ENCODE measurements at places on chromosomes 7 and 10. TPM values are rescaled to one million over a fixed set of nuclear protein-coding genes. Genes with fewer than 3 reads are reported as not detected.

DNA sequence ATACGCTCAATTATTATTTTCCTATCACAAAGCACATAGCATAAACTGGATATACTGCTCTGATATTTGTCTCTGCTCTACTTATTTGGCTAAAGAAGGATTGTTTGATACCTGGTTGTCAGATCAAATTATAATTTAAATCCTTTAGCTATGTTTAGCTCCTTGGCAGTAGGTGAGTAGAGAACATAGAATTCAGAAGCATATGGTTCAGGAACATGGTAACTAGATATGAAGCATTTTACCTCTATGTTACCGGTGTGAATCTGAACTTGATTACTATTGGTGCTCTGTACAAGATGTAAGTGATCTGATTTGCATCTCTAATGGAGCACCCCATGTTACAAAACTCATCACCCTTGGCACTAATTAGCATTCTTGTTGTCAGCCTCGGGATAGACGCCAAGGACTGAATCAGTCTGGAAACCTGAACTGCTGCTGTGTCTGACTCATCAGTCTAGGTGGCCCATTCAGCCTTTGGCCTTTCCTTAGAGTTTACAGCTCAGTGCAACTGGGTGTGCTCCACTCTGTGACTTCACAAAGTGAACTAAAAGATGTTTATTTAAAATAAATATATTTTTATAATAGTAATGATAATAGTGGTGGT is 12.3 kb upstream of the MYPN start:
- DNase-seq: peak; percentile 45

The ELMO1 gene
- 6.5 TPM for polyA plus RNA-seq

The ZP3 gene
- 1.3 TPM for polyA plus RNA-seq

DNA sequence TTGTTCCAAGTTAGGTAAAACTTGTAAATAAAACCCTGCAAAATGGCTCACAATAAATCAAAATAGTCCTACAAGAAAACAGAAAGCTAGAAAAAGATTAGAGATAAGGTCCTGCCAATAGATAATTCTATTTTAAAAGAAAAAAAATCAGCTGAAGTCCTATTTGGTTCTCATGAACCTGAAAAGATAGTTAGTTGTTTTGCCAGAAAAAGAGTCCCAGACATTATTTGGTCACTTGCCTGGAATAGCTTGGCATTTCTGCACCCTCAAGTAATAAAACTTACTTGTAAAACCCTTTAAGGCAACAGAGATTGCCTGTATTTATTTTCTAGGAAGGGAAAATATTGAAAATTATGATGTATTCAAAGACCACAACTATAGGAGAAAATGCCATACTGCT is 47.7 kb downstream of the LRRN3 start:
- DNase-seq: no peak

GRCh38 chr10:113053881-113054280 is 103.8 kb downstream of the TCF7L2 start:
- no peak for DNase-seq

The SLC16A9 gene
- polyA plus RNA-seq: 1.2 TPM

DNA sequence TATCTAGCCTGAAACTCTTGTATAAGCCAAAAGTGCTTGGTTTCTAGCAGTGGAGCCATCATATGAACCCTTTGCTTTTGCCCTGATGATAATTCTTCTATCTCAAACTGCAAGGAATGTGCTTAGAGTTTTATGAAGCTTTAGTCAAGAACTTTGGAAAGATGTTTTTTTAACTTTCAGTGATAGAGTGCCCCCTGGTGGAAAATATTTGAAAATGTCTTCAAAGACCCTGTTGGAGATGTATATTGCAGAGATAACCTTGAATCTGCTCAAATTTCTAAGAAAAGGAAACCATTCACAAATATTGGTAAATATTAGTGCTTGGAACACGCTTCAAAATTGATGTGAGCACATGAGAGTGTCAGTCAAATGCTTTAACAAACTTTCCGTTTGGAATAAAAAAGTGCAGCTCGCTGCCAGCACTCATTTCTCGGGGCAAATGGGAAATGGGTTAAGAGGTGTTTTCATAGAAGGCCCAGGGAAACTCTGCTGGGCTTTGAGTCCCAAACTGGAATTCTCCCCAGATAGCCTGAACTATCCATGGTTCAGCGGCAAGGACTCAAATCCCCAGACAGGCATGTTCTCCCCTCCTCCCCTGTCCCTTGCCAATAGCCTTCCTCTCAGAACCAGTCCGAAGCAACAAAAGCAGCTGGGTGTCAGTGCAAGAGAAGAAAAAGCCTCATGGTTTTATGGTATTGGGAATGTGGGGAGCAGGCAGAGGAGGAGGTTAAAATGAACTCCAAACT is 129.3 kb downstream of the MYOF start:
- DNase-seq: peak; percentile 60

- DNase-seq: peak; percentile 64
Observed at GRCh38 chr10:116521424-116522290, 24.1 kb upstream of the PNLIP start.

GRCh38 chr7:66815951-66816350 is 75.4 kb downstream of the RABGEF1 start:
- no peak for DNase-seq

DNA sequence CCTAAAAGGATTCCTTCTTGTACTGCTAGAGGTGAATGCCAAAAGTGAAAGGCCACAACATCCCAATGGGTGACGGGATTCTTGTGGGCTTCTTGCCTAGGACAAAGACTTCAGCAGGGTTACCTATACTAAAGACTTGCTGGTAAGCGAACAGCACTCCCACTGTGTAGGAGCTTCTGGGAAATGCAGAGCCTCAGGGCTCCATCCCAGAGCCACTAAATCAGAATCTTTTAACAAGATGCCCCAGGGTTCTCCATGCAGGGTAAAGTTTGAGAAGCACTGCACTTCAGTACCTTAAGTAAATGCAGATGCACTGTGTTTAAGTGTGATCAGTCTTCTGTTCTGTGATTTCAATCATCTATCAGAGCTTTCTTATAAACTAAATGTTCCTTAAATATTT is 266.9 kb upstream of the KLF14 start:
- no peak for DNase-seq

The PLXDC2 gene
- polyA plus RNA-seq: 3.2 TPM

The SKIDA1 gene
- polyA plus RNA-seq: 0.06 TPM

DNA sequence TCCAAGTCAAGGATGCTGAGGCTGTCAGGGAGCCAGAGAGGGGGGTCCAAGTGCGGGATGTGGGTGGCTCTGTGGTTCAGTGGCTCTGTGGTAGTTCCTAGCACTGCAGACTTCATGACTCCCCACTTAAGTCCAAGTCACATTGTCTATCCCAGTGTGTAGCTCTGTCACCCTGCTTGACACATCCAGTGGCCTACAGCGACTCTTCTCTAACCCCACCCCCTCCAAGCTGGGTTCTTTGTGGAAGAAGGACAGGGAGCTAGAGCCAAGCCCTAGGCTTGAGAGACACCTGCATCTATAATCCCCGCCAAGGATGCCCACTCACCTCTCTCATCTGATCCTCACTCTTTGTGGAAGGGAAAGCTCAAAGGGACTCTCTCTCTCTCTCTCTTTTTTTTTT is 57.6 kb downstream of the ADCYAP1R1 start:
- no peak for DNase-seq

DNA sequence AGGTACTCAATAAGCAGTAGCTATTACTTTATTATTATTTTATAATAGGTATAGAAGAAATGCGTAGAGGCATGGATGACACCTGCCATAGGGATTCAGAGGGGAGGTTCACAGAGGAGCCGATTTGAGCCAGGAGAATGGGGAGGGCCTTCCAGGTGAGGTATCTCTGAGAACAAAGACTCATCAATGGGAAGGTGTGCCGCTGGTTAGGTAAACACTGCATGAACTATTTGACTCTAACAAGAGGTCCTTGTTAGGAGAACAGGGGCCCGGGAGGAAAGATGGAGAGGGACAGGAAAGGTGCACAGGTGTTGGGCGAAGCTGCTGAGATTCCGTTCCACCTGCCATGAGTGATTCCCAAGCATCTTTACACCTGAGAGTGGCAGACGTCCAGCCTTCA is 41.8 kb upstream of the TMEM273 start:
- DNase-seq: no peak

The DNAJB9 gene
- 12.7 TPM for polyA plus RNA-seq

The SPDYE1 gene
- not detected for polyA plus RNA-seq

GRCh38 chr7:70336536-70336935 is 738.3 kb downstream of the AUTS2 start:
- DNase-seq: no peak

DNA sequence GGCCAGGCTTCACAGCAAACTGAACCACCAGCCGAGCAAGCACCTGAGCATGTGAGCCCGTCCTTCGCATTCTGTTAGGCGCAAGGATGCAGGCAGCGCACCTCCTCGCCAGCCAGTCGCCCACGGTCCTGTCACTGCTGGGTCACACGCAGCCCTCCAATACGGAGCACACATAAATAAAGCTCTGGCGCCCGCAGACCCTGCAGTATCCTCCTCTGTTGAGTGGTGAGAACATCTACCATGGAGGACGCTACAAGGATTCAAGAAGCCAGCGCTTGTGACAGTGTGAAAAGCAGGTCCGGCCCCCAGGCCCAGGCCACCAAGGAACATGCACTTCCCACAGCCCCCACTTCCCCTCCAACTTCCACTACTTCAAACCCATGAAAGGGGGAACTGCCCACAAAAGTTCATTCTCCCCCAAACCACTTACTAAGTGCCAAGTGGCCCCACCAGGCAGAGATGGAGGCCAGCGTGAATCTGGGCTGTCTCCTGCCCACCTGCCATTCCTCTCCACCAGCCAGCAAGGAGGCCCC is 34.8 kb downstream of the VOPP1 start:
- DNase-seq: no peak

- no peak for DNase-seq
Observed at GRCh38 chr7:36521911-36522310, 132.2 kb downstream of the ANLN start.

DNA sequence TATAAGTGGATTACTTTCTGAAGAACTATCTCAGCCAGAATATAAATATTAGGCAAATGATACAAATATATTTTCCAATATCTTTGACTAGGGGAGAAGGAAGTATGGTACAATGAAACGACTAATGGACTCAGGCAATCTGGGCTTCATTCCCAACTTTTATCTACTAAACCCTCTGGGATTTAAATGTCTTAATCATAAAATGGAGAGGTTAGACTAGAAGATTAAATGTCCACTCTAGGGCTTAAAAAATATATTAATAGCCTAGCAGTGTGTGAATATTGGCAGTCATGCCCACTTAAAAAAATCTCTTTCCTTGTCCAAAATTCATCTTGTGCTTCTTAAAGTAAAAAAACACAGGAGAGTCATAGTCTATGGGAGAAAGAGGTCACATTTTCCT is 98.3 kb downstream of the CTTNBP2 start:
- DNase-seq: no peak

The CALCR gene
- not detected for polyA plus RNA-seq

The RAB19 gene
- not detected for polyA plus RNA-seq

- DNase-seq: no peak
Observed at GRCh38 chr7:2078899-2079298, 153.8 kb downstream of the MAD1L1 start.

The BAIAP2L1 gene
- polyA plus RNA-seq: 26.1 TPM

GRCh38 chr7:158973941-158974785 is 117.8 kb downstream of the DYNC2I1 start:
- no peak for DNase-seq

The ASAH2 gene
- 0.20 TPM for polyA plus RNA-seq

DNA sequence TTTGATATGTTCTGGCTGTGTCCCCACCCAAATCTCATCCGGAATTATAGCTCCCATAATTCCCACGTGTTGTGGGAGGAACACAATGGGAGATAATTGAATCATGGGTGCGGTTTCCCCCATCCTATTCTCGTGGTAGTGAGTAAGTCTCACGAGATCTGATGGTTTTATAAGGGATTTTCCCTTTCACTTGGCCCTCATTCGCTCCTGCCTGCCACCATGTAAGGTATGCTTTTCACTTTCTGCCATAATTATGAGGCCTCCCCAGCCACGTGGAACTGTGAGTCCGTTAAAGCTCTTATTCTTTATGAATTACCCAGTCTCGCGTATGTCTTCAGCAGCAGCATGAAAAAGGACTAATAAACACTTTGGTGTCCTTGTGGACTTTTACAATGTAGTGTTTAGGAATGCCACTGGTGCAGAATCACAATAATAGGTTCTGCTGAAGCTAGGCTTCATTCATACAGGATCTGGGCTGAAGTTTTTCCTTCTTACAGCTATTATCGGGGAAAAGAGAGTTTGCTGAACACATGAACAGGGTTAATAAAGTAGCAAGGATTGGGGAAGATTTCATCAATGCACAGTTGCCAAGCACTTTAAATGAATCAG is 74.3 kb downstream of the CPED1 start:
- DNase-seq: no peak

DNA sequence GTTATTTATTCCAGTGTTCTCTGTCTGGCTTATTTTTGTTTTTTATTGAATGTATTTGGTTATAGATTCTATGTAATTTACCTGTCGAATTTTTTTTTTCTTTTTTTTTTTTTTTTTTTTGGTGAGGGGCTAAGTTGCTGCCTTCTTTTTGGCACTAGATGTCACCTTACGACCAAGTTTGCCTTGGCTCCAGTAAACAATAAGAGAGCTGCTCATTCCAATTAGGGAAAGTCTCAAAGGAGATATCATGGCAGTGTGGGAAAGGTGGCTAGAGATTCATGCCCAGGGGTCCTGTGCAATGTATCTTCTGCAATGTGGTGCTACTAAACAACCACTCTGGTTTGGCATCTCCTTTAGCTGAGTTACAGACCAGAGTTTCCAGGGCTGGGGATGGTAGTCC is 84.0 kb downstream of the PTPN20 start:
- no peak for DNase-seq

DNA sequence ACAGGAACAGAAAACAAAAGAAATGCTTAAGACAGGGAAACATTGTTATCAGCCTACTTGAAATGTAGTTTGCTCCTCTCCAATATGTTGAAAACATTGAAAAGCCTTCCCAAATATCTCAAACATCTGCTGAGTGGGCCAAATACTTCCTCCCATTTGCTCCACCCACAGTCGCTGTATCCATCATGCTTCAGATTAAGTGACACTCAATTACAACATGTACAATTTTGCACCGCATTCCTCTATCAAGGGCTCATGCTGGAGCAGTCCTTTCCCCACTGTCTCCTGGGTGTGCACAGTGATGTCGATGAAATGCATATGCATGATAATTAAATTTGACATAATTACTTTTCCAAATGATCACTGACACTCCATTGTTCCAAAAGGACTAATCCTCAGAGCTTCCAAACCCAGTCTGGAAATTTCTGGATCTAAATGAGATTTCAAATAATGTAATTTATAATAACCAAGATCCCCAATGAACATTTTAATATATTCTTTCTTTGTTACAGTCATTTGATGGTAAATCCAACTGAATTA is 604.6 kb downstream of the GRID1 start:
- DNase-seq: no peak

DNA sequence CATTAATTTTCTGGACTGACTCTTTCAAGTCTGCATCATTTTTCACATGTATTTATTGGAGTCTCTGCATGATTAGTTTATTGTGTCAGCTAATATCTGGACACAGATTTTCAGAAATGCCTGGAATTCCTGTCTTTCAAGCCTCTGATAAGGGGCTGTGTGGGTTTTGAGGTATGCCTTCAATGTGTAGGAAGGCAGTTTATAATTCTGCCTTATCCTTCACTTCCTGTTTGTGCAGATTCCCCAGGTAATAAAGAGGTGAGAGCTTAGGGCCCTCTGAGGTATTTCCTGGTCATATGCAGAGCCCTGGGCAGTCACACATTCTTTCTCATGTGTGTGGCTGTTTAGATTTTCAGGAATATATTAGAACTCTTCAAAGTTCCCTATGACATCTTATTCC is 79.4 kb upstream of the PRKCQ start:
- DNase-seq: no peak

- no peak for DNase-seq
Observed at GRCh38 chr7:723541-723940, 3.0 kb upstream of the DNAAF5 start.

The GPNMB gene
- polyA plus RNA-seq: 6.1 TPM
